ENCODE measurements at places on chromosomes 11 and 22. TPM values are rescaled to one million over a fixed set of nuclear protein-coding genes. Genes with fewer than 3 reads are reported as not detected.
A peak's percentile ranks its signal among the peaks of the same experiment; 100 is the strongest.

BACE1-AS gene
- total RNA-seq, result 1.5 TPM

SCN2B gene
- total RNA-seq, result under 0.01 TPM

ZBTB44 gene
- total RNA-seq, result 19.1 TPM

TALDO1 gene
- 251 TPM for total RNA-seq

DNA sequence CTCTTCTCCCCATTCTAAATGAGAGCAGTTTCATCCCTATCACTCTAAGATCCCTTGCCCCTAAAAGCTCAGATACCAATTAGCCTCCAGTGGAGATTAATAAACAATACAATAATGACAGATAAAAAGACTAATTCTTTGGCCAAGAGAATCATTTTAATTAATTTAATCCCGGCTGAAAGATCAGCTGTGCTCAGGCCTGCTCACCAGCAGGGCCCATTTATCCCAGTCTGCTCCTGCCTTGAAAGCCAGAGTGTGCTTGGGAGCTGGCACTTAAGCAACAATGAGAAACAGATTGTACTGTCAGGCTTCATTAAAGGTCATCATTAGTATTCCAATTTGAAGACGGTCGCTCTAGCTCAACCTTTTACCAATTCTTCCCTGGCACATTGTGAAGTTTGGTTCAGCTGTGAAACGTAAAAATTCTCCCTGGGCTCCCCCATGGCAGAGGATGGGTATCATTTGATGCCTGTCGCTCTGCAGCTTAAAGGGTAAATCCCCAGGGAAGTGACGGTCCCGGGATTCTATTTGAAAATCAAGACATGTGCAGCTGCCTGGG is 36.1 kb upstream of the HTATIP2 start:
- DNase-seq, result no peak

DNA sequence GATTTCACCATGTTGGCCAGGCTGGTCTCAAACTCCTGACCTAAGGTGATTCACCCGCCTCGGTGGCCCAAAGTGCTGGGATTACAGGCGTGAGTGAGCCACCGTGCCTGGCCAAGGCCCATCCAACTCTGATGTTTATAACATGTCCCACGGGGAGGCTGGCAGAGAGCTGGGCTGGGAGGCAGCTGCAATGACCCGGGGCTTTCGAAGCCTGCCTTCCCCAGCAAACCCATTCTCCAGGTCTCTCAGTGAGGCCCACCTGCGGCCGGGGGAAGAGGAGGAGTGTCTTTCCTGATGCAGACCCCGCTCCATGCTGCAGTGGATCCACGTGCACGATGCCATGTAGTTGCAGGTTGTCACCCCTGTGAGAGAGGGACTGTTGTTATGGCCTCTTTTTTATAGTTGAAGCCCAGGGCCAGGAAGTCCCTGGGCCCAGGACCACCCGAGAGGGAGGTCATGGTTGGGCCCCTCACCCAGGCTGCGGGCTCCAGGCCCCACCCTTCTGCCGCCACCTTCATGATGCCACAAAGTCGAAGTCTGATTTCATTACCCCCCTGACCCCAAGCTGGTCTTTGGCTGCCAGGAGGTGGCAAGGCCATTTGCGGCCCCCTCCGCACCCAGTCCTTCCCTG is 38.3 kb downstream of the KCNJ4 start:
- no peak for DNase-seq

DNA sequence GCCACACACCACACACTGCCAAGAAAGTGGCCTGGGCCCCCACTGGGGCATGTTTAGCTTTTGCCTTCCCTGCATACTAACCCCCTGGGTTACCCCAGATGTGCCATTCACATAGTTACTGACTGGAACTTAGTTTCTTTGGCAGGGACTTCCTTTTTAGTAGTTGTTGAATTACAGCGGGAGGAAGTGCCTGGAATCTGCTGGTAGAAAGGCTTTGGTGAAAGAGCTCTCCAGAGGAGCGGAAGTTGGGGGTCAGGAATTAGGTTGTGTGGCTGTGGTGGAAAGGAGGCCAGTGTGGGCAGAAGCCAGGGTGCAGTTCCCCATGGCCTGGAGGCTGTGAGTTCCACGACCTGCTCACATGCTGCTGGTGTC is 69.0 kb downstream of the MED15 start:
- DNase-seq, result no peak

- peak; percentile 95 for DNase-seq
Measured at GRCh38 chr22:33002035-33002434, 56.1 kb downstream of the SYN3 start.

- no peak for DNase-seq
Measured at GRCh38 chr11:70468256-70469195, 70.2 kb downstream of the CTTN start.

DNA sequence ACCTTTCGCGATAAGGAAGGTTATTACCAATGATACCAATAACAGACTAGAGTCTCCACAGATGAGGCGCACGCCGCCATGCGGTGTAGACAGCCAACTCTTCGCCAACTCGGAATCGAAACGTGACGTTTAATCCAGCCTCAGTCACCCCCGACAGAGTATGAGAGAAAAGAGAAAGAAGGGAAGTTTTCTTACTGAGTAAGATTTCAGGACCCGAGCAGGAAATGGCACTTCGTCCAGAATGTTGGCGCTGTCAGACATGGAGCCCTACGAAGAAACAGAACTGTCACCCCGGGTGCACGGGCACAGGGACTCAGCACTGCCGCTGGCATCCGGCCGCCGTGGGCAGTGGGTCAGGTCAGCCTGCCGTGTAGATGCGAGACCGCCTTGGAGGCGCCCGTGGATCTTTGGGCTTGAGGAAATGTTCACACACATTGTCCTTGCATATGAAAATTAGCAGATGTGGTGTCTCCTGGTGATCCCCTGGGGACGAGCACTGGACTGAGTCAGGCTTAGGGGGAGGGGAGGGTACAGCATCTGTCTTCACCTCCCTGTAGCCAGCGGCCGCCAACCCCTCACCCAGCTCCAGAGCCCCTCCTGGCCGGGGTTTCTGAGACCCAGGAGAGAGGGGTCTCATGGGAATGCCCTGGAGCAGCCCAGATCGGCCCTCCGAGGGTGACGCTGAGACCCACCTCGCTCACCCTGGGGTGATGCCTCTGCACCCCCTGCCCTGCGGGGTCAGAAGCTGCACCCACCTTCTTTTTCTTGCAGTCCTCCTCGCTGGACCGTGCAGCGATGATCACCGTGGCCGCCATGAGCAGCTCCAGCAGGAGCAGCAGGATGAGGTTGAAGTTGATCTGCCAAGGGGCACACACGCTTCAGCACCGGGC is 8.3 kb downstream of the MLC1 start:
- no peak for DNase-seq

DNA sequence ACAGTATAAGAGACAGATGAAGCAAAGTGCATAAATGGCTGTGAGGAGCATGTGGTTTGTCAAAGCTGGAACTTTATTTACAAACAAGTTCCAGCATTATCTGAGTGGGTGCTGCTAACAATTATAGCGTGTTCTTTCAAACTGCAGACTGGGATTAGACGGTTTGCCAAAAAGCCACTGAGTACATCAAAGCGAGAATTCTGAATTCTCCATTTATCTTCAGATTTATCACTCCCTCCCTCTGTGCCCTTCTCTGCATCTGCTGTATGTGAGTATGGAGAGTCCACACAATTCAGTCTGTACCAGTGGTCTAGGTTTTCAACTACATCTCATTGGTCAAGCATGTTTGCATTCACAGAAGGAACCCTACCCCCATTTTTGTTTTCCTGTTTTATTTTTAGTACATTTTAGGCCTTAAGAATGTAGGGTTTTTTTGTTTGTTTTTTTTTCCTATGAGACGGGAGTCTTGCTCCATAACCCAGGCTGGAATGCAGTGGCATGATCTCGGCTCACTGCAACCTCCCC is 18.1 kb upstream of the INCENP start:
- no peak for DNase-seq

DNA sequence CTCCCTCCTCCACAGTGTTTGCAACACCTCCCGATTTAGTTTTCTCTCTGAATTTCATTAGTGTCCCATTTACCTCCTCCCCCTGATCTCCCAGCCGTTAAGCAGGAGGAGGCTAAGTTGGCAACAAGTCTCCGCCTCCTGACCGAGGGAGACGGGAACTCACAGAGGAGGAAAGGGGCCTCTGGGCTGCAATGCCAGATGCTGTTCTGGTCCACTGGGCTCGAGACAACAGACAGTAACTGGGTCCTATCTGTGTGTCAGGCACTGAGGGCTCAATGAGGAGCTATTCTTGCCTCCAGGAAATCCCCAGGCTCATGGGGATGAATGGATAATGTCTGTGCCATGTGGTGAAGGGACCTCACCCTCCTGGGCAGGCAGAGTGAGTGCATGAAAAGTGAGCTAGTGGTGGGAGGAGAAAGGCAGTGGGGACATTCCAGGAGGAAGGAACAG is 228.1 kb downstream of the TENM4 start:
- DNase-seq, result no peak

- DNase-seq, result no peak
Measured at GRCh38 chr11:26995701-26996460, 2.0 kb downstream of the FIBIN start.

DNA sequence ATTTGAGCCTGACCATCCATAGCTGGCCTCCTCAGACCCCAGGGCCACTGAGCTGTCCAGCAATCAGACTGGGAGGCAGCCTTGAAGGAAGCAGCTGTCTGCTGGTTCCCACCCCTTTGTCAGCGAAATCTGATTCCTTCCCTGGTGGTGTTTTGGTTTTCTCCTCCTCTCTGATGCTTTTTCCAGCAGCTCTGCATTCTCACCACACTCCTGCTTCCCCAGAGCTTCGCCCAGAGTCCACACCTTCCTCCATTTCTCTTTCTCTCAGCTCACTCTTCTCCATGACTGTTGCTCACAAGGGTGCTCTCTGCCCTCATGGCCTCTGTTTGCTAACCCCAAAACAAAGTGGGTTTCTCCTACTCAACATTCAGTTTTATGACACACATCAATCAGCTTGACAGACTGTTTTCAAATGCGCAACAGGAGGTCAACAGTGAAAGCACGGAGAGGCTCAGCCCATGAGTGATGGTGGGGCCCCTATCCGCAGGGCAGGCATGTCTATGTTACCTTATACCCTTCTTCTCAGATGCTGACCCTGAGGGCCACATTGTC is 130.6 kb upstream of the MTNR1B start:
- DNase-seq, result no peak

- DNase-seq, result peak; percentile 80
Measured at GRCh38 chr11:16607675-16608644, 130.5 kb upstream of the C11orf58 start.

- no peak for DNase-seq
Measured at GRCh38 chr11:45211732-45212131, 65.3 kb downstream of the PRDM11 start.

DNA sequence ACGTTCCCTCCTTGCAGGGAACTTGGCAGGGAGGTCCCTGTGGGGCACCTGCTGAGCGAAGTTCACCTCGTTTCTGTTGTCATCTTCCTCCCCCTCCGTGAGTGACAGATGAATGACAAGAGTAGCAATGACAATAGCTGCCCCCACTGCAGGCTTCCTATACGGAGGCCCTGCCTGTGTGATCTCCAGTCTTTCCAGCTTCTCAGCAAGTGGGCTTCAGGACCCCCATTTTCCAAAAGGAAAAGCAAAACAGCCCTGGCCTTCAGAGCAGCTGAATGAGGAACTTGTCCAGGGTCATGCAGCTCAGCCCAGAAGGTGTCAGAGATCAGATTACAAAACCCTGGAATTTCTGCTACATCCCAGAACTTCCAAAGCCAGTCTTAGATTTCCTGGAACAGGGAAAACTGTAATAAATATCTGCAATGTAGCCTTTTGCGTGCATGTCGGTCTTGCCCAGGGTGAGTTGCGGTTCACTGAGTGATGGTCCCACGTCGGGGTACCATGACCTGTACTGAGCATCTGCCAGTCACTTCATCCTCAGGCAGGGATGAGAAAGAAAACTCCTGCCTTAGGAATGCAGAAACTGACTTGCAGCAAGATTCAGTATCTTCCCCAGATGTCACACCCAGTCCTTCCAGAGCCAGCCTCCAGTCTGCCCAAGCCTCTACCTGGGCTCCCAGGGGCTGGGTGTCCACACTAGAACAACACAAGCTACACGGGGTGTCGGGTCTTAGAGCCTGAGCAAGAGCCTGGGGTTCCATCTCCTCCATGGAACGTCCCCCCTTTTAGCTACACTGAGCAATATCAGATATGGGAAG is 1457.0 kb downstream of the BRD1 start:
- no peak for DNase-seq

All from bronchial epithelial cell (primary cell).